ENCODE measurements at places on chromosomes 13 and 19.

GRCh38 chr13:94997126-94997525, 284.8 kb upstream of the SOX21 start:
- DNase-seq, result no peak

DNA sequence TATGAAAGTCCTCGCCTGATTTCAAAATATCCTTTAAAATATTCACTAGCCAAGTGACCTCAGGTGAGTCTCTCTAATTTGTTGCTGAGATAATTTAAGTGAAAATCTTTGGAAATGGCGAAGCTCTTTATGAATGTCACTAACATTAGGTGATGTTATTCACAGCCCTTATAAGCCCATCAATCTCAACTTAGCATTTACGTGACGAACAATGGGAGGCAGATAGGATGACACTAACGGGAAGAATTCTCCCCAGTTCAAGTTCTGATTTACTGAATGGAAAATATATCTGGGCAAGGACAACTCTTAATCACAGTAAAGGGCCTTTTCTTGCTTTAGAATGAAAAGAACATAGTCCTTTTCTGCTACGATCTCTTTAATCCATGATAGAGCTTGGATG, 378.7 kb downstream of the LIG4 start:
- no peak for DNase-seq

DNA sequence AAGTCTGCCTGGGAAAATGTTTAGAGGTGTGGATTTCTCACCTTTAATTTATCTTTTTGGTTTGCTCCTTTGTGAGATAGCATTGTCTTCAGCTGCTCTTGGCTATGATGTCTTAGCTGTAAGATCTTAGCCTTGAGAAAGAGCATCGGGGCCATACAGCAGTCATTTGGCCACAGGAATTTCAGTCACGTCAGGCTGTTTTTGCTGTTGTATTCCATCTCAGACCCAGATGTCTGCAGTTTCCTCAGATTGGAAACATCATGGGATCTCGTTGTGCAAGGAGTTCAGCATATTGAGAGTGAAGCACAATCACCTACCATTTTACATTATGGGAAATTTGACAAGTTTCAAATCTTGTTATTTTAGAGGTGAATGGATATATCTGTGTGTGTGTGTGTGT, 89.3 kb upstream of the C1QTNF9B start:
- DNase-seq, result no peak

DNA sequence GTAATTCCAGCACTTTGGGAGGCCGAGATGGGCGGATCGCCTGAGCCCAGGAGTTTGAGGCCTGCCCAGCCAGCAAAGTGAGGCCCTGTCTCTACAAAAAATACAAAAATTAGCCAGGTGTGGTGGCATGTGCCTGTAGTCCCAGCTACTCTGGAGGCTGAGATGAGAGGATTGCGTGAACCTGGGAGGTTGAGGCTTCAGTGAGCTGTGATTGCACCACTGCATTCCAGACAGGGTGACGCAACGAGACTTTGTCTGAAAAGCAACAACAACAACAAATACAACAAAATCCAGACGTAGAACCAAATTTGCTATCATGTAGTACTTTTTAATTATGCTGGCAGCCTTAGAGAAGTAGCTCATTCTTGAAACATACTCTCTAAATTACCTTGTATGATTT, 277.1 kb downstream of the KLF5 start:
- DNase-seq, result no peak

GRCh38 chr19:49812997-49813861, at the start of gene FUZ:
Gene FUZ (minus strand): TSS chr19:49813292. CDS start chr19:49813106, 186 bp downstream.
- DNase-seq, result peak; percentile 99

GRCh38 chr19:39246951-39247669, 1.5 kb downstream of the IFNL4 start:
- DNase-seq, result no peak

GRCh38 chr13:75481176-75482069, 546 bp downstream of the TBC1D4 start:
- DNase-seq, result peak; percentile 18

DNA sequence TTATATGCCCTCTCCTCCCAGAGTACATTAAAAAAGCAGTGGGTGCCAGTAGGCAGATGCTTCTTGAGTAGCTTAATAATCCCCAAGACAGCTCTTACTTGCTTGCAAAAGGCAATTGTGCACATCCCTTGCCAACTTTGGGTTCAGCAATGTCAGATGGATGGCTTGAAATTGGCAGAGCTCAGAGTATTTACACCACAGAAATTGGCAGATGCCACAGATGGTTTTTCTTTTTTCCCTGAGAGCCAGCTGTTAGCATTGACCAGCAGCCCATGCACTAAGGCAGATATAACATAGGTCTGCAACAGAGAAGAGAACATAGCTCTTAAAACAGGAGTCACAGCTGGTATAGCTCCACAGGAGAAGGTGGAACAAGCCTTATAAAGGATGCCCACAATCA, 18.4 kb upstream of the RNASEH2B start:
- no peak for DNase-seq

Data from putamen (tissue), 1 donor.